Activated CD4-positive, alpha-beta T cell treated with anti-CD3 and anti-CD28 coated beads for 24 hours (primary cell): ENCODE measurements at places on chromosomes 13 and 19.
A peak's percentile ranks its signal among the peaks of the same experiment; 100 is the strongest.

DNA sequence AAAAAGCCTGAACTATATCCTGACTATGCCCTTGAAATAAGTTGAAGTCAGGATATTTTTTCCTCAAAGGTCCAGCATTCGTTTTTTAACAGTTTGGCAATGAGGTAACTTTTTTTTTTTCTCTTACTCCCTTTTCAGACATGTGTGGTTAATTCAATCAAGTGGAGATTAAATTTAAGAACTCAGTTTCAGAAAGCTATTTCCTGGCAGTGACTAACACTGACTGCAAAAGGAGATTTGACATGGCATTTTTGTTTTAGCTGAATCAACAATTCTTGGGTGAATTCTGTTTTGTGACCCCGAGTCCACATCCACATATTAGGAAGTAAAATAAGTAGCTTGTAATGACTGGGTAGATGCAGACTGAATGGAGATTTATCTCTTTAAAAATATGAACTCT is 716.4 kb downstream of the PCDH9 start:
- no peak for DNase-seq

DNA sequence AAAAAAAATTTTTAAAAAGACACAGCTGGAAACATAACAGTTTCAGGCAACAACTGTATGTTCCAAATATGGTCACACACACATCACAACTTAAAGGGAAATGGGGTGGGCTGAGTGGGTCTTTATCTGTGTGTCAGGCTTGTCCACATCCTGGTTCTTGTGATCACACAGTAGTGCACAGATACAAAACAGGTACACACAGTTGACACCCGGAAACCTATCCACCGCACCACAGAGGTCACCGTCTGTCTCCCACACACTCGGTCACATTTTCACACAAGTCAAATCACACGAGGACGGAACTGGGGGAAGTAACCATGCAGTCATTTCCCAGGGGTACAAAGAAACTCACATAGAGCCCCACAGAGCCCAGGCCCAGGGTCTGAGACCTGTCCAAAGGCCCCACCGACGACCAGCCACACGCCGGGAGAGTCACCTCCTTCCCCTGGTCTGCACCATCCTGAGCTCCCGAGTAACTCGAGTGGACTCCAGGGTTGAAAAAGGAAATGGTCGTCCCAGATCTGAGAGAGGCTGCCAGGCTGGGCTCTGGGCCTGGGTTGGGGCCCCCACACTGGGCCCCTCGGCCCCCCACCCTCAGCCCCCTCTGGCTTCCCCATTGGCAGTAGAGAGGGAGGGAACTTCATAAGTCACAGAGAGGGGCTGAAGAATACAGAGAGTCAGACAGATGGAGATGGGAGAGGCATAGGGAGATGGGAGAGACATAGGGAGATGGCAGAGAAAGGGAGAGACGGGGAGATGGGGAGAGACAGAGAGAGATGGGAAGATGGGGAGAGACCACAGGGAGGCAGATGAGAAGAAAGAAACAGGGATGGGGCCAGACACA is 1.3 kb upstream of the PPAN start:
- no peak for DNase-seq

- DNase-seq, result no peak
Measured at GRCh38 chr19:53068199-53068598, 23.7 kb downstream of the ERVV-2 start.

- DNase-seq, result peak; percentile 92
Measured at GRCh38 chr13:49792550-49793324, at the start of gene KPNA3. TSS of gene KPNA3 (minus strand) at chr13:49792682. CDS start at chr13:49792506, 176 bp downstream.

- DNase-seq, result no peak
Measured at GRCh38 chr13:70964874-70965273, 856.6 kb upstream of the KLHL1 start.

DNA sequence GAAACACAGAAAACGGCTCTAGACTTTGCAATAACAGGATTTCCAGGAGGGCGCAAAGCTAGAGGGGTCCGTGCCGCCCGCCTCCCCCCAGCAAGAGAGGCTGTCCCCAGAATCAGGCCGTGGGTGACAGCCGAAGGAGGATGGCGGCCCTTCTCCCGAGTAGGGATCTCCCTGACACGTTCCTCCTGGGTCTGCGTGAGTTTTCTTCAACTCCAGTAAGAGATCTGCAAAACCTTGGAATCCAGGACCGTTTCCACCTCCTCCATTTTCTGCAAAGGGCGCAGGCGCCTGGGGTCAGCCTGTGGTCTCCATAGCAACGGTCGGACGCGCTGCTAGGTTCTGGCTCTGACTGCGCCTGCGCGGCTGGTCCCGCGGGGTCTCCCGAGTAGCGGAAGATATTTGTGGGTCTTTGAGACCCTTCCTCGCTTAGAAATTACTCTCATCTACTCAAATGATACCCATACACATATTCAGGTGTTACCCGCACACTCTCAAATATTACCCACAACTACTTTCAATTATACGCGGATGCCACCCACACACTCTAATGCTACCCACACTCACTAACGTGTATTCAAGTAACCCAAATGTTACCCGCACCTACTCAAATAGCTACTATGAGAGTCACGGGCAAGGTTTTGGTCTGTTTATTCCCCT is 2.1 kb downstream of the PNMA8C start:
- no peak for DNase-seq

- no peak for DNase-seq
Measured at GRCh38 chr19:34480971-34481841, at the start of gene WTIP. TSS of gene WTIP (plus strand) at chr19:34481758. CDS start at chr19:34481975, 217 bp downstream.

- no peak for DNase-seq
Measured at GRCh38 chr13:76440568-76440967, 445.6 kb downstream of the KCTD12 start.
